Panc1 (cell line): ENCODE measurements at places on chromosomes 6 and 20. TPM values are rescaled to one million over a fixed set of nuclear protein-coding genes. Genes with fewer than 3 reads are reported as not detected.

Gene VSTM2L
- 16.0 TPM for total RNA-seq

Gene FOXS1
- 6.3 TPM for total RNA-seq

Gene OR2J3
- not detected for total RNA-seq

Gene EDN1
- 15.1 TPM for total RNA-seq

Gene ZBP1
- not detected for total RNA-seq

DNA sequence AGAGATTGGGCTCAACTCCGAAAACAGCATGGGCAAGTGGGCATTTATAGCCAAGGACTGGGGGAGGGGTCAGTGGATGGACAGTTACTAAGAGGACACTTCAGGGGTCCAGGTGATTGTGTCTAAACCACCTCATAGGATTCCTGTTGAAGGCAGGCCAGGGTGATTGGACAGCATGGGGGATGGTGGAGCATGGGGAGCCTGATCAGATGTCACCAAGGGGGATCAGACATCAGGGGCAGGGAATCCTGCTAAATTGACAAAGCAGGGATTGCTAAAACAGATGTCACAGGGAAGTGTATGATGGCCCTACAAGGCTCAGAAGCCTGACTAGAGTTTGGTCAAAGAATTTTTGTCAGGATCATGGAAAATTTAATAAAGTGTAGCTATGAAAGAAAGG is 2.4 kb upstream of the PYGB start:
- DNase-seq: no peak

DNA sequence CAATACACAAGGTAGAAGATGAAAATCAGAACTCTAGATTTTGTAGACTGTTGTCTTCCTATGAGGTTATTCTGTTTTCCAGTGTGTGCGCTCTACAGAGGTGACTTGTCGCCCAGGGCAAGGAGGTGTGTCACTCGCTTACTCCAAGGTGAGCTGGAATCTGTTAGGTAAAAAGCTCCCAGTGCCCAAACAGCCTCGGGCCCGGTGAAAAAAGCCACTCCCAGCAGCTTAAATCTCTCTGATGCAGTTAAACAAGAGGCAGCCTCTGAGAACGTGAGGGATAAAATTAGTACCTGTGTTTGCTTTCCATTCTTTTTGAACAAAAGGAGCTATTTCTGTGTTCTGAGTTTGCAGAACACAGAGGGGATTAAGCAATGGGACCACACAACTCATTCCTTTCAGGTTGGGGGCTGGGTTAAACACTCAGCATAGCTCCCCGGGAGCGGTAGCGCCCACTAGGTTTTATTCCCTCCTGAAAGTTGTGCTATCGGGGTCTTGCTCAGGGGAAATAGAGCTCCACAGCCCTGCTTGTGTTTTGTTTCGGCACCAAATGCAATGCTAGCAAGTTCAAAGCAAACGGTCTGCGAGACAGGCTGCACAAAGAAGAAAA is 181.2 kb downstream of the FOXA2 start:
- DNase-seq: no peak

DNA sequence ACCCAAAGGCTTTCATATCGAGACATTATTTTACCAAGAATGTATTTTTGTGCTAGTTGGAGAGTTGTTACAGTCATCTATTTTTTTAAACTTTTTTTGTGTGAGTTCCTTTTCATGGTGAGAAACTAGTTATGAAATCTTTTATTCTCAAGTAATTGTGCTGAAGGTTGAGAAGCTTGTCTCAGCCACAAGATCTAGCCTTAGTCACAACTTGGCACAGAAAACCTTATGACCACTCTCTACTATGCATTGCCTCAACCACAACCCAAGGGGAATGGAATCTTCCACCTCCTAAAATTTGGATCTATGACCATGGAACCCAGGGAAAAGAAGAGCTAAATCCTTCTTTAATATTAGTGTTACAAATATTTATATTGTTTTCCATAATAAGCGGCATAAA is 58.5 kb downstream of the HS3ST5 start:
- DNase-seq: no peak

- no peak for DNase-seq
Observed at GRCh38 chr20:61932199-61932592, 133.5 kb downstream of the TAF4 start.

GRCh38 chr20:61436283-61436666 is 184.2 kb downstream of the CDH4 start:
- DNase-seq: no peak

GRCh38 chr20:49481116-49481515 is 1.4 kb downstream of the KCNB1 start:
- DNase-seq: no peak

GRCh38 chr6:45432977-45433376 is 55.2 kb upstream of the SUPT3H start:
- DNase-seq: no peak

DNA sequence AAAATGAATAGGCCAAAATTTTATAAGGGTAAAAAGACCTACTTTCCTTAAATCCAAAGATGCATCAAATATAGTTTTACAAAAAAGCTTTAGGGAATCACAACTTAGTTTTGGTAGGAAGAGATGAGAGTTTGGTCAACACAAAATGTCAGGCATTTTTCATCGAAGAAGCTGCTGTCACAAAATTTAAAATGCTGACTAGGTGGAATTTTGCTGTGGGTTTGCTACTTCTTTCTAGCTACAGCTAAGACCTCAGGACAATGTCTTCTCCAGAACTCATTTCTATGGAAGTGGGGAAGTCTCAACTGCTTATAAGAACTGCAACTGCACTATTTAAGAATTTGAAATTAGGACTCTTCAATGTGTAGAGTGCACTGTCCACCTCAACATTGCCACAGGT is 351.1 kb downstream of the HAO1 start:
- no peak for DNase-seq
